ENCODE measurements at places on chromosomes 4 and X.
A peak's percentile ranks its signal among the peaks of the same experiment; 100 is the strongest.

DNA sequence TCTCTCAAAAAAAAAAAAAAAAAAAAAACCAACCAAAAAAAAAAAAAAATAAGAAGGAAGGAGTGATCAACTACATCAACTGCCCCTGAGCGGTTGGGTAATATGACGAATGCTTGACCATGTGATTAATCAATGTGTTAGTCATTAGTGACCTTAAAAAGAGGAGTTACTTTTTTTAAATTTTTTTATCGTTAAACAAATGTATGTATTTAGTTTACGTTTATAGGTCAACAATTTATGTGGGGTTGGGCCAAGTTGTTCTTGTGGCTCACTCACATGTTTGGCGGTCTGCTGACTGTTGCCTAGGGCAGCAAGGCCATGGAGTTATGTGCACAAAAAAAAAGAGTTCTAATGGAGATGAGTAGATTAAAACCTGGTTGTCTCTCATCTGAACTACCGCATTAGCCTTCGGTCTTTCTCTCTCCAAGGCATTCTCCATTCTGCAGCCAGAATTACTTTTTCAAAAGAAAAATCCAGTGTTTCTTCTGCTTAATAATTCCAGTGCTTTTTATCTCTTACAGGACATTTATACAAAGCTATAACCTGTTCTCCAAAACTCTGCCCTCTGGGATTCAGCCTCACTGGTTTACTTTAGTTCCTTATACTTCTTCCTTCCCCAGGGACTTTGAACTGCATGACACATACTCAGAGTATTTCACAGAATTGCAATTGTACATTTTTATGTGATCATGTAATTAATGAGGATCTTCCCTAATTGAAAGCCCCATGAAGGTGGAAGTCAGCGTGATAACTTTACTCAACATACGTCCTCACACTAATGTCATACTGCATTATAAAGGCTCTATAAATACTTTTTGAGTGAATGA, 505.5 kb downstream of the ANKRD50 start:
- peak; percentile 80 for DNase-seq

GRCh38 chr4:128715616-128716015, 93.9 kb upstream of the JADE1 start:
- DNase-seq, result peak; percentile 39

GRCh38 chrX:55907968-55908607, 190.5 kb downstream of the RRAGB start:
- DNase-seq, result peak; percentile 61

GRCh38 chrX:17520016-17520615, 145.1 kb downstream of the NHS start:
- no peak for DNase-seq

- no peak for DNase-seq
These were observed 200.0 kb downstream of the RELL1 start for GRCh38 chr4:37486166-37486565.

DNA sequence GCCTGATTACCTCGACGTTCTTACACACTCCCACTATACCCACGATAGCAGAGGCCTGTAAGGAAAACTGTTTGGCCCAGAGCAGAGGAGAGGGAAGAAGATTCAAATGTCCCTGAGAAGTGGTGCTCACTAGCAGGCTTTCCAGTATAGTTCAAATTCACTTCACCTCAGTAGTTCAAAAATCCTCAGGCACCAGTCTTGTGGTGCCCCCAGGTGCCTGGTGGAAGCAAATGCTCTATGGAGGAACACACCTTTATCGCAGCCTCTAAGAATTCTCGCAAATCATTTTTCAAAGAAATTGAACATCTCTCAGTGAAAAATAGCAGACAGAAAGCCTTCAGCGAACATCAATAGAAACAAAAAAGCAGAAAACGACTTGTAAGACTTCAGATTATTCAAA, 12.2 kb upstream of the MTMR1 start:
- DNase-seq, result no peak

GRCh38 chrX:94114362-94114761, 440.4 kb downstream of the FAM133A start:
- DNase-seq, result no peak

DNA sequence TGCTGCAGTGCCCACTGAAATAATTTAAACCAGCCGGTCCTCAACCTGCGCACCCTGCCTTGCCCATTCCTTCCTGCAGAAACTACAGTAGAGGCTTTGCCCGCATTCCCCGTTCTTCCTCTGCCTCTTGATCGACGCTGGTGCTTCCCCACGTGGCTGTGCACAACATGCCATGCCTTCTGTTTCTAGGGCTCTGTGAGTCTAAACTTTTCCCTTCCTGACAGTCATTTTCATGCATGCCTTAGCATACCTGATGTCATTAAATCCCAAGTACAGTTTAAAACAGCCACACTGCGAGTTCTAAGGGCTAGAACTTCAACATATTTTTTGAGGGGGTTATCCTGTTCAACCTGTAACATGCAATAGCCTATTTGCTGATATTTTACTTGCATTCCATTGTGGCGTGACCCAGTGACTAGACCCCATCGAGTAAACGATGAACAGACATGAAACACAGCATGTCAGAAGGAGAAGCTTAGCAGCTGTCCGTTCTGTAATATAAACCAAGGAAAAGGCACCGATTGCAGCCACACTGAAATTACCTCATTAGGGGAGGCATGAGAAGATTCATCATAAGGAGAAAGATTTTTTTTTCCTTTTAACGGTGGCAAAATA, 232.5 kb downstream of the ARHGAP10 start:
- DNase-seq, result peak; percentile 82
